Fibroblast of upper back skin (primary cell): ENCODE measurements at places on chromosomes 2 and 18.

- peak; percentile 29 for DNase-seq
Measured at GRCh38 chr2:137154946-137155345, 389.6 kb downstream of the THSD7B start.

DNA sequence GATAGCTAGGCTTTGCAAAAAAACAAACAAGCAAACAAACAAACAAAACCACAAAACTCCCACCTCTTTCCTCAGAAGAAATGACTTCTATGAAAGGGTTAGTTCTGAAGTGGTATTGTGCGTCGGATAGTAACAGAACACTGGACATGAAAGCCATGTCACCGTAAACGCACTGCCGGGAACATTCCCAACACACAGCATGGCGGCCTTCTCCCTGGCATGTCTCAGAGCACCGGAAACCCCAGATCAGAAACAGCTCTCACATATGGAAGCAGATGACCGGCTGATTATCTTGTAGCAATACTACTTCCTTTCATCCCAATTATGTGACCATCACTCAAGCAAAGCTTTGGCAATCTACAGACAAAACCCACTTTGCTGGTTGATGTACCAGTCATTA, 197.8 kb upstream of the PXDN start:
- no peak for DNase-seq

GRCh38 chr2:215565897-215566296, 130.0 kb upstream of the FN1 start:
- no peak for DNase-seq

DNA sequence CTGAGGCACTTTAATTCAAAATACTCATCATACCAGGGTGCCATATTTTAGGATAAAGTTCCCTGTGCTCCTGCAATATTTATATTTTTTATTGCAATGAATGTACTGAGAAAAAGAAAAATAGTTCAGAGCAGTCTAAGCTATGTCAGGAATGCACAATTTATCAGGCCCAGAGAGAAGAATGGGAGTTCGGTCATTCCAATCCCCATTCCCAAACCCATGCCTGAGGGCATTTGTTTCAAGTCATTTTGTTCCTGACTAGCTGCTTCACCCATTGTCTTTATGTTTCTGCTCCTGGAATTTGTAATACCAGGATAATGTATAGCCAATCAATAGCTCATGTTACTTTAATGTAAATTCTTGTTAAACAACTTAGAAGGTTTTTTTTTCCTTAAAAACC, 24.4 kb upstream of the FTCDNL1 start:
- peak; percentile 17 for DNase-seq

- DNase-seq, result no peak
Measured at GRCh38 chr2:8059794-8060193, 622.1 kb upstream of the ID2 start.

GRCh38 chr2:28436525-28437051, 43.9 kb downstream of the FOSL2 start:
- no peak for DNase-seq
